ENCODE measurements at places on chromosomes 16 and 17.

- no peak for DNase-seq
Observed at GRCh38 chr17:4318596-4318995, 47.9 kb downstream of the UBE2G1 start.

DNA sequence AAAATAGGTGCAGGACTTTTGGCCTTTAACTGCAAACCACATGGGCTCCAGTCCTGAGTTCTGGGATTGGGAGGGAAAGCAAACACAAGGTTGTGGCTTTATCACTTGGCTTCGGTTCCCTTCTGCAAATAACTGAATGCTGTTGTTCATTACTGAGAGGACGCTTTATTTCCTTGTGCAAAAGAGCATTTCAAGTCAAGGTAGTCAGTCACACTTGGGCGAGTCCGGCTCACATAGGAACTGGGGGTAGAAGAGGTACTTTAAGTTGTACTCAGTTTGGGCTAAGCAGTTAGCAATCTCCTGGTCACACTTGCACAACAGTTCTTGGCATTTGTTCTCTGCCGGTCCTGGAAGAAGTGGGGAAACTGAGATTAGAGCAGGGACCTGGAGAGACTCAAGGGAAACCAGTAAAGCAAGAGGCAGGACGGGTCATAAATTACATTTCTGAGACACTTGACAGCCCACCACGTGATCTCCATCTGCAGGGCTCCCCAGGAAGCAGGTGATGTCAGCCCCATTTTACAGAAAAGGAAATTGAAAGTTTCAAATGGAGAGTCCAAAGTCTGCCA lies 21.6 kb downstream of the PLA2G10 start:
- no peak for DNase-seq

DNA sequence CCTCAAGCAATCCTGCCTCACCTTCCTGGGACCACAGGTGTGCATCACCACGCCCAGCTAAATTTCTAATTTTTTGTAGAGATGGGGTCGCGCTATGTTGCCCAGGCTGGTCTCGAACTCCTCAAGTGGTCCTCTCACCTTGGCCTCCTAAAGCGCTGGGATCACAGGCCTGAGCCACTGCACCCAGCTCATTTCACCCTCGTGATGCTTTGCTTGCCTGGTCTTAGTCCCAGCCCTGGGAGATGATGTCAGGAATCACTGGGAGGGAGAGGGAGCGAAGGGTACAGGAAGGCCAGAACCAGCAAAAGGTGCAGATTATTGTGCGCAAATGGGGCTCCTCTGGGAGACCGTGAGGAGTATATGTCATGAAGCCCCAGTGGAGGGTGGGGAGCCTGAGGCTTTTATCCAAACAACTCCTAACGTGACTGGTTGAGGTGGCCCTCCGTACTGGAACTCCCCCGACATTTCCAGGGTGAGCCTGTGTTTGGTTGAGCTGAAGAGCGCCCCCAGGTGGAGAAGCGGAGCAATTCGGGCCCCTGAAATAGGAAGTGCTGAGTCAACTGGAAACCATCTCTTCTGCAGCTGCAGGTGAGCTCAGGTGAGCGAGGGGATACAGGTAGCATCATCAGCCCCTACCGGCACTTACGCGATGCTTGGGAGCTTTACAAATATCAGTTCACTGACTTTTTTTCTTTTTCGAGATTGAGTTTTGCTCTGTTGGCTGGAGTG lies 41.2 kb upstream of the HAPSTR1 start:
- DNase-seq: no peak

DNA sequence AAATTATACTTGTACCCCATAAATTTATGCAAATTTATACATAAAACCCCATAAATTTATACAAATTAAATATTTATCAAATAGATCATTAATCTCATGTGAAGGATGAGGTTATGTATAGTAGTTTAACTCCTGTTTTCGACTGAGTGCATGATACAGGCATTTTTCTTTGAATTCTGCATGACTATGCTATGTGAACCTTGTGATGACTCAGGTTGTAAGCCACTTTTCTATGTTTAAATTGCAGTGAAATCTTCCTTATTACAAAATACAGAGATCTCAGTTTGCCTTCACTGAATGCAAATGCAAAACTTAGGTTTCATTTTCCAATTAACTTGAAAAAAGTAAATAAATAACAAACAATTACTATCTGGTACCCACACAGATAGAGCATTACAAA lies 843.7 kb downstream of the CDH11 start:
- DNase-seq: no peak

GRCh38 chr17:28951991-28952975 lies 965 bp upstream of the PHF12 start:
- peak; percentile 87 for DNase-seq
